Activated CD8-positive, alpha-beta T cell treated with anti-CD3 and anti-CD28 coated beads, Interleukin-2, amount 10 ng/mL, durations not matched to agents 7 days and 5 days (primary cell): ENCODE measurements at places on chromosomes 13 and 19. TPM values are rescaled to one million over a fixed set of nuclear protein-coding genes. Genes with fewer than 3 reads are reported as not detected.

- H3K36me3 ChIP-seq, result peaks cover 25% of the 10 kb centered on the region
- H3K4me3 ChIP-seq, result no peak overlapping the region
- H3K27me3 ChIP-seq, result no peaks in the 10 kb centered on the region
- H3K4me1 ChIP-seq, result peaks cover 3% of the 10 kb centered on the region
These were observed 120.1 kb downstream of the RGCC start for GRCh38 chr13:41577436-41577835.

GRCh38 chr13:27542220-27542619 is 78.1 kb downstream of the LNX2 start:
- H3K4me1 ChIP-seq, result no peaks in the 10 kb centered on the region
- peaks cover 5% of the 10 kb centered on the region for H3K36me3 ChIP-seq
- no peak overlapping the region for H3K4me3 ChIP-seq
- no peak for DNase-seq
- H3K27me3 ChIP-seq, result no peaks in the 10 kb centered on the region

GRCh38 chr13:106499113-106499512 is 36.3 kb downstream of the EFNB2 start:
- no peak for DNase-seq
- no peak overlapping the region for H3K4me3 ChIP-seq
- peaks cover 52% of the 10 kb centered on the region for H3K27me3 ChIP-seq
- no peaks in the 10 kb centered on the region for H3K36me3 ChIP-seq

- no peak overlapping the region for H3K27ac ChIP-seq
- no peak for DNase-seq
- no peaks in the 10 kb centered on the region for H3K27me3 ChIP-seq
- no peak overlapping the region for H3K4me3 ChIP-seq
- H3K4me1 ChIP-seq, result no peaks in the 10 kb centered on the region
These were observed 7.5 kb downstream of the ZNF440 start for GRCh38 chr19:11821474-11822109.

GRCh38 chr19:45705115-45705514 is 12.6 kb downstream of the QPCTL start:
- H3K36me3 ChIP-seq, result peaks cover 18% of the 10 kb centered on the region
- no peak overlapping the region for H3K27ac ChIP-seq
- H3K4me1 ChIP-seq, result peaks cover 8% of the 10 kb centered on the region
- H3K27me3 ChIP-seq, result no peaks in the 10 kb centered on the region
- H3K4me3 ChIP-seq, result no peak overlapping the region

DNA sequence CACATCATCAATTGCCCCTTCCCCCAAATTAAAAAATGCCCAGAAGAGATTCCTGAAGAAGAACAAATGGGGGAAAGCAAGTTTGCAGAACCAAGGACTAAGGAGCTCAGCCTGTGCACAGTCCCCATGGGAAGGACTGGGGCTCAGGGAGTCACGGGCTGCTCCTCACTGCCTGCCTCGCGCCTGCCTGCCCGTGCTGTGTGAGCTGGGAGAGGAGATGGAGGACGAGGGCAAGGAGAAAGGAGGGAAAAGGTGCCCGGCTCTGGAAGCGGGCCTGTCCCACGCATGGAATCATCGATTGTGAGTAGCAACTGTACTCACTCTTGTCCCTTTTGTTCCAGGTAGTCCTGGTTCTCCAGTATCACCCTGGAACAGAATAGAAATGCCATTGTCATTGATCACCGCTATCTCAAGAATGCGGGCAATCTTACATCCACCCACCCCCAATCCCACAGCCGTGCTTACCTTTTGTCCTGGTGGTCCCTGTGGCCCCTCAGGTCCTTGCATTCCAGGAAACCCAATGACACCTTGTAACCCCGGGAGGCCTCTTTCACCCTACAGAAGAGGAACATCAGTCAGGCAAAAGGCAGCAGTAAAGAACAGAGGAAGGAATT is 93.4 kb downstream of the COL4A1 start:
- no peak overlapping the region for H3K4me3 ChIP-seq
- no peak for DNase-seq
- no peaks in the 10 kb centered on the region for H3K4me1 ChIP-seq
- H3K27me3 ChIP-seq, result peaks cover 2% of the 10 kb centered on the region

Gene DKKL1
- not detected for total RNA-seq

DNA sequence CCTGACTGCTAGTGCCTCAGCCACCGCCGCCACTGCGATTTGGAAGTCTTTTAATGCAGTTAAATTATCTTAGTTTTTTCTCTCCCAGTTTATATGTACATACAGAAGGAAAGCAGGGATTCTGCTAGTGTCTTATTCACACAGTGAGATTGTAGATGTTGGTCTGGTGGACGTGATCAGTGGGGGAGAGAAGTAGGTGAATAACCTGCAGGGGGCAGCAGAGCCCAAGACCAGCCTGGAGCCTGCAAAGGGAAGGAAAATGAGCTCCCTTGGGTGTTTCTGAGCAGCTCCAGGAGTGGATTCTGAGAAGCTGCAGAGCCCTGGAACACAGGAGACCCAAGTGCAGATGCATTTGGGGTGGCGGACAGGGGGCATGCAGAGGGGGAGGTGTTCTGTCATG is 26.3 kb downstream of the ZNF844 start:
- peak; percentile 81 for DNase-seq
- H3K4me3 ChIP-seq, result peak overlapping the region; percentile 37
- no peaks in the 10 kb centered on the region for H3K27me3 ChIP-seq
- H3K27ac ChIP-seq, result no peak overlapping the region

Gene ZIC5
- not detected for total RNA-seq

Gene TMEM272
- 0.23 TPM for total RNA-seq

DNA sequence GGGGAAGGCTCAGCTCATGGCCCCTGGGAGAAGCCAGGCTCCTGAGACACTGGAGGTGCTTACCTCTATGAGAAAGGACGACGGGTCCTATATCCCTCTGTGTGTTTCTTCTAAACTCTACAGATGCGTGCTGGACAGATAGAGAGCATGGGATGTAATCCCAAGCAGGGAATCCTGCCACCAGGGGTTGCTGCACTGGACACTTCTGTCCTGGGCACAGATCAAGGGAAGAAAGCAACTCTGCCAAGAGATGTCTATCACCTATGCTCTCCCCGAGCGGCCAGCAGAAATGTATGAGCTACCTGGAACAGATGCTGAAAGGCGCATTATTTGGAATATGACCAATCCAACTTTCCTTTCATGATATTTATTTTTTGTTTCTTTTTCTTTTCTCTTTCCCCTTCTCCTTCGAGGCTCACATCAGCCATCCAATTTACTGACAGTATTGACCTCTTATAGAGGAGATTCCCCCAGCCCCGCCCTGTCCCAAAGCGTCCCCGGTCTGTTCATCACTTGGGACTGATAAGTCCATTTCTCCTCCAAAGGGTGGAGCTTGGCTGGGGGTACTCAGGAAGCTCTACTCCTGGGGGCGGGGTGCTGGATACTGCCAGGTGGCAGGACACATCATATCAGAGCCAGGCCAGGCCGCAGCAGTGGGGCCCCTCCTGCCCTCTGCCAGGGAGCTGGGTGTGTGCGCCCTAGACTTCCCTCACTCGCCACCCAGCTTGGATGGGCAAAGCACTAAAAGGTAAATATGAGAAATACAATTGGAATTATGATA is 34.2 kb downstream of the TSHZ3 start:
- no peak for DNase-seq
- no peaks in the 10 kb centered on the region for H3K36me3 ChIP-seq
- H3K27me3 ChIP-seq, result no peaks in the 10 kb centered on the region
- no peaks in the 10 kb centered on the region for H3K4me1 ChIP-seq
- H3K4me3 ChIP-seq, result no peak overlapping the region
- H3K27ac ChIP-seq, result no peak overlapping the region

DNA sequence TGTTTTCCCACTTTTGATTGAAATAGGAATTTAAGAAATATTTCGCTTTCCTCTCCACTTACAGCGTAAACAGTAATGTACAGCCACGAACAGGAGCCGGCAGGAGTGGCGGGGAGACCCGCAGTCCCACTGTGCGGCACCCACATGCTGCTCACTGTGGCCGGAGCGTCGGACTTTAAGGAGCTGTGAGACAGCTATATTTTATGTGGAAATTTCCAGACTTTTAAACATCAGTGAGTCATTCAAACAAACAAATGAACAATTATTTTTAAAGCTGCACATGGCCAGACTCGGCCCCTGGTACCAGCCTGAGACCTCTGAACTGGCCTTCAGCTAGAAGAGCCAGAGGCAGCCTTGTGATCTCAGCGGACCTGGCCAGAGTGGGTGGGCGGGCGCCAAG is 52.5 kb downstream of the CRYL1 start:
- no peaks in the 10 kb centered on the region for H3K27me3 ChIP-seq
- no peak for DNase-seq
- no peak overlapping the region for H3K4me3 ChIP-seq
- H3K27ac ChIP-seq, result no peak overlapping the region
- peaks cover 39% of the 10 kb centered on the region for H3K4me1 ChIP-seq

DNA sequence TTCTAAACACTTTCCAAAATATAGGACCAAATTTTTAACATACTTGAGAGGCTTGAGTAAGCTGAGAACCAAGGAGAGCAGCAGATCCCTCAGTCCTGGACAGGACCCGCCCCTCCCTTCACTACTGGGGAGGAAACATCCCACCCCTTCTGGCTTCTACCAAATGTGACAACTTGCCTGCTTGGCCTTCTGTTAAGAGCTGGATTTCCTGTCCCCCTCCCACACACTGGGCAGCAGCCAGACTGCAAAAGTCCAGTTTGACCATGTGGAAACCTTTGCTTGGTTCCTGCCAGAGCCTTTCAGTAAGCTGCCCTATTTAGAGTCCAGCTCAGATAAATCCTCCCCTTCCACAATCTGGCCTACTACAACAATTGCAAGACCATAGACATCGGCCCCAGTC is 84.3 kb downstream of the FGF14 start:
- H3K4me3 ChIP-seq, result no peak overlapping the region
- DNase-seq, result no peak
- no peaks in the 10 kb centered on the region for H3K27me3 ChIP-seq
- H3K27ac ChIP-seq, result no peak overlapping the region
- H3K36me3 ChIP-seq, result no peaks in the 10 kb centered on the region
- H3K4me1 ChIP-seq, result no peaks in the 10 kb centered on the region
